ENCODE measurements at places on chromosomes 7 and 10. TPM values are rescaled to one million over a fixed set of nuclear protein-coding genes. Genes with fewer than 3 reads are reported as not detected.

Gene PPP1R9A
- total RNA-seq: 37.6 TPM

- H3K36me3 ChIP-seq: no peaks in the 10 kb centered on the region
- H3K4me1 ChIP-seq: peaks cover 89% of the 10 kb centered on the region
- peak; percentile 38 for DNase-seq
- no peaks in the 10 kb centered on the region for H3K27me3 ChIP-seq
These were observed 23.1 kb upstream of the DDIT4 start for GRCh38 chr10:72250666-72251065.

DNA sequence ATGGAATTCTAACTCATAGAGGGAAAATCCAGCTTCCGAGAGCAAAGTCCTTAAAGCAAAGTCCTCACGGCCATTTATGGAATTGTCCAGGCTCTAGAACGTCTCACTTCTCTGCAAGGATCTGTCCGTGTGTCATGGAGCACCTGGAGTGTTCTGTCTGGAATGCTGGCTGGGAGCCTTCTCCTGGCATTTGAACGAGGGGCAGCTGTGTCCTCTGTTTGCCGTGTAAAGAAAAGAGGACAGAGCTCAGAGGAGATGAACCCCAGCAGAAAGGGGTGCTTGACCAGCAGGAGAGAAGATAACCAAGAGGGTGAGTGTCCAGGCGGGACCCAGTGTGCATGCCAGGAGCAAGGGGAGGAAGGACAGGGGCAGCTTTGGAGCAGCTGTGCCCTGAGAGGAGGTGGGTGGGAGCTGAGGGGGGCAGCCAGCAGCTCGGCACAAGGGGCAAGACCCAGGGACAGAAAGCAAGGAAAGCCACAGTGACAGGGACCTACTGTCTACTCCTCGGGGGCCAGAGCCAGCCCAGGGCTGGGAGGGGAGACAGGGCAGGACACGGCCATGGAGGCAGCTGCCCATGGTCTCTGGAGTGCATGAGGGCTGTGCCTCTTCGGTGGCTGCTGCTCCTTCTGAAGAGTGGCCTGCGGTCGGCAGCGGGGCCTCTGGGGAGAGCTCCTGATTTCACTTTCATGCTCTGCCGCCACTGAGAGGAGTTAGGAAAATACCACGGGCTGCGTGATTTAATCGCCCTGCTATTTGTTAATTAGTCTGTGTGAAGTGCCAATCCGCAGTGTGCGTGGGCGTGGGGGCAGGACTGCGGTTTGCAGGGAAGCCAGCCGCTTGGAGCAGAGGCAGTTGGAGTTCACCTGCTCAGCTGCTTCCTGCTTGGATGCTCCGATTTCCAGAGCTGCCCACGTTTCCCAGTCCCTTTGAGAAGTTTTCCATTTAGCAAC is 149.3 kb upstream of the SHH start:
- H3K4me3 ChIP-seq: no peak overlapping the region
- H3K27me3 ChIP-seq: no peaks in the 10 kb centered on the region
- no peaks in the 10 kb centered on the region for H3K36me3 ChIP-seq
- DNase-seq: no peak

Gene SLC26A5
- total RNA-seq: 0.20 TPM

Gene CHAT
- total RNA-seq: not detected

- H3K27ac ChIP-seq: no peak overlapping the region
- H3K36me3 ChIP-seq: no peaks in the 10 kb centered on the region
- no peaks in the 10 kb centered on the region for H3K27me3 ChIP-seq
- no peaks in the 10 kb centered on the region for H3K4me1 ChIP-seq
- no peak overlapping the region for H3K4me3 ChIP-seq
These were observed 21.4 kb upstream of the ATOH7 start for GRCh38 chr10:68253346-68253745.

Gene ANKRD22
- total RNA-seq: not detected

- no peaks in the 10 kb centered on the region for H3K27me3 ChIP-seq
- H3K27ac ChIP-seq: no peak overlapping the region
- H3K4me1 ChIP-seq: no peaks in the 10 kb centered on the region
- no peaks in the 10 kb centered on the region for H3K36me3 ChIP-seq
These were observed 9.8 kb downstream of the TBXAS1 start for GRCh38 chr7:139838876-139839275.

DNA sequence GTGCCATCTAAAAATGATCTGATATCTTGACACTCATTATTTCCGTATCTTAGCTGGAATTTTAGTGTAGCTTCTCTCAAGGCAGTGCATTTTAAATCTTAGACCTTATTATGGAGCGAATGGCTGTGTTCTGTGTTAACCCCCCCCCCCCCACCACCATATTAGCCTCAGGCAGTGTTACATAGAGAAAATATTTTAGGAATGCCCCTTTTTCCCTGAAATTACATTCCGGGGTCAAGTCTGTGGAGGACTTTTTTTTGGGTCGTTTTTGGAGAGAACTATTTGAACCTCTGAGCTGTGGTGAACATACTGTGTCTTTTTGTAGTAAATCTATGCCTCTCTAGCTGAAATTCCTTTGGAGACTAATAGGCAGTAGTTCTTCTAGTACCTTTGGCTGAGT is 3.1 kb downstream of the CCDC126 start:
- H3K4me1 ChIP-seq: no peaks in the 10 kb centered on the region
- no peak overlapping the region for H3K27ac ChIP-seq
- H3K36me3 ChIP-seq: no peaks in the 10 kb centered on the region
- no peak for DNase-seq
- H3K4me3 ChIP-seq: no peak overlapping the region

DNA sequence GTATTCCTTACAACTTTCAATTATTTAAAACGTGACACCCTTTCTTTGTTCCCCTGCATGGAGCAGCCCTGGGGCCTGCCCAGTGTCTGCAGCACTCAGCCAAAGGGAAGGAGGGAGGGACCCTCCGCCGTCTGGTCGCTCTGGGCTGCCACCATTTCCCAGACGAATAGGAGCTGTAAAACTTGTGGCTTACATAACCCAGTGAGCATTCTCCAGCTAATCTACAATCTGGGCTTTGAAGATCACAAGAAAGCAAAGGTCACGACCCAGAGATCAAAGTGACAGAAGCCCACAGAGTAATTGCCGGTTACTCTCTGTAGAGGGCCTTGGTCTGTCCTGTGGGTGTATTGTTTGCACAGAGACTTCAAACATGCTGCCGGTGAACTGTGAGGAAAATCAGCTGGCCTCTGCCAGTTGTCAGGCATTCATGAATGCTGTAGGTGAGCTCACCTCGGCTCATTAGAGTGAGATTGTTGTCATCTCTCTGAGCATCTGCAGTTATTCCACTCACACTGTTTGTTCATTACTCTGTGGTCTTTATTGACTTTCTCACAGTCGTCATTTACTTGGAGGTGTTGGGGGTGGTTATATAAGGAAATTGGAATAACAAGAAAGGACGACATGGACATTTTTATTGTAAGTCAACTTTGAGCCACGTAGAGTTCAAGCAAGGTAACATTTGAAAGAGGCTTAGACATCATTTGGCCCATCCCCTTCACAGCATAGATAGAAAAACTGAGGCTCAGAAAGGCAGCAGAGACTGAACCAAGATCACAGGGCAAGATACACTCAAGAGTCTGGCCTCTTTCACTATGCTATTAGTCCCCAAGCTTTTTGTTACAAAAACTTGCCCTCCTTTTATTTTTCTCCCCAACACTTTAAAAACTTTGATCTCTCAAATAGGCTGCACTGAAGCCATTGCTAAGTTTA is 619.8 kb downstream of the LRMDA start:
- no peak for DNase-seq
- H3K27ac ChIP-seq: peak overlapping the region; percentile 79
- H3K27me3 ChIP-seq: no peaks in the 10 kb centered on the region
- no peaks in the 10 kb centered on the region for H3K36me3 ChIP-seq
- H3K4me3 ChIP-seq: no peak overlapping the region

DNA sequence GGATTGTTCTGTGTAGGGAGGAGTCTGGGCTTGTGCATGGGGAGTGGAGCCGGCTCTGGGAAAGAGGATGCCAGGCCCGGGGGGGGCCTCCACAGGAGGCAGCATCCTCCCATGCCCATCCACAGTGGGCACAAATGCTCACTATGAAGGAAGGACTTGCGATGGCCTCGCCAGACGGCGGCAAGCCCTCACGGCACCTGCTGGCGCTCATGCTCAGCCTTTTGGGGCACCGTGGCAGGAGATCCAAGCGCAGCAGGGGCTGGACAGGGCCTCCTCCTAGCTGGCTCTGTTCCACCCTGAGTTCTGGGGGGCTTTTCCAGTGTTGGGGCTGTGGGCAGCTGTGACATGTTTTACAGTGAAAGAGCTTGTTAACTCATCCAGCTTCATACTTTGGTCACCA is 15.2 kb downstream of the MDH2 start:
- H3K36me3 ChIP-seq: peaks cover 100% of the 10 kb centered on the region
- no peak overlapping the region for H3K4me3 ChIP-seq
- H3K27ac ChIP-seq: no peak overlapping the region

DNA sequence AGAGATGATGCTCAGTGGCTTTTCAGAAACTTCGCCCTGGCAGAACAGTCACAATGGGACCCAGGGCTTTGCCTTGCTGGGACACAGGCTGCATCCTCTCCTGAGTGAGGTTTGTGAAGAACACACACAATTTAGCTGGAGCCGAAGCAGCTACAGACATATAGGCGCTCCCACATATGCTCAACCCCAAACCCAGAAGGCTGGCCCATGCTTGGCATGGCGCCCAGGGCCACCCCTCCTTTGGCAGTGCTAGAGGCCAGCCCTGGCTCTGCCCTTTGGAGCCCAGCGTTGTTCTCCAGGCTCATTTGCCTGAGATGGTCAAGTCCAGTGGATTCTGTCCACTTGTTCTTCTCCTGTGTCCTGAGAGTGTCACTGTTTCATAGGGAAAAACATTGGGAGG is 94.4 kb downstream of the WDFY4 start:
- H3K27me3 ChIP-seq: no peaks in the 10 kb centered on the region
- DNase-seq: no peak
- H3K4me3 ChIP-seq: no peak overlapping the region
- peaks cover 3% of the 10 kb centered on the region for H3K4me1 ChIP-seq
- H3K27ac ChIP-seq: no peak overlapping the region
- H3K36me3 ChIP-seq: no peaks in the 10 kb centered on the region

DNA sequence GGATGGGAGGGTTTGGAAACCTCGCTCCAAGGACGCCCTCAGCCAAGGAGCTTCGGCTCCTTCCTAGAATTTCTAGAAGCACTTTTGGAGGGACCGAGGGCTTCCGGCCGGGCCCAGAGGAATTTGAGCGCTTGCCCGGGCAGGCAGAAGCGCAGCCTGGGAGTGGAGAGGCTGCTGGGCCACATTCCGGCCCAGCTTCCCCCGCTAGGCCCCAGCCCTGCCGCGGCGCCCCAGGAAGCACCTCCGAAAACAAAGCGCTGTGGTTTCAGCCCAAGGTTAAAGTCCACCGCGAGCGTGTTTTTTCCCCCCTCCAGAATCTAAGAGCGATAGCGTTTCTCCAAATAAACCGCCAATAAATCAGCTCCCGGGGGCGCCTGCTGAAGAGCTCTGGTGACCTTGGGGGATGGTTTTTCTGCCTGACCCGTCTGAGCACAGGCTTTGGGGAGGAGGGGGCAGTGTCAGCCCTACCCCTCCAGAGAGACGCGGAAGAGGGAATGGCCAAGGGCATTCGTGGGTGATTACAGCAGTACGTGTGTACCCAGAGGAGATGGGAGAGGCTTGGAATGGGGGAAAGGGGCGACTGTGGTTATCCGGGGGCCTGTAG is 5.7 kb upstream of the TNRC18 start:
- no peaks in the 10 kb centered on the region for H3K27me3 ChIP-seq
- H3K27ac ChIP-seq: peak overlapping the region; percentile 91
- H3K36me3 ChIP-seq: peaks cover 13% of the 10 kb centered on the region
- no peak for DNase-seq
- no peaks in the 10 kb centered on the region for H3K4me1 ChIP-seq

Gene PLAC9
- total RNA-seq: 63.3 TPM

Gene NUTM2A
- 2.3 TPM for total RNA-seq

Gene FOXI2
- not detected for total RNA-seq

Gene PRKCQ
- 0.21 TPM for total RNA-seq

- H3K27me3 ChIP-seq: no peaks in the 10 kb centered on the region
- no peak for DNase-seq
- H3K4me1 ChIP-seq: peaks cover 55% of the 10 kb centered on the region
These were observed 1.4 kb downstream of the ANKMY2 start for GRCh38 chr7:16644157-16644556.

GRCh38 chr10:132154931-132155330 is 31.8 kb upstream of the DPYSL4 start:
- H3K27me3 ChIP-seq: no peaks in the 10 kb centered on the region
- no peak overlapping the region for H3K27ac ChIP-seq
- H3K4me1 ChIP-seq: no peaks in the 10 kb centered on the region
- H3K4me3 ChIP-seq: no peak overlapping the region
- DNase-seq: no peak
- no peaks in the 10 kb centered on the region for H3K36me3 ChIP-seq

Gene RALA
- 38.2 TPM for total RNA-seq

DNA sequence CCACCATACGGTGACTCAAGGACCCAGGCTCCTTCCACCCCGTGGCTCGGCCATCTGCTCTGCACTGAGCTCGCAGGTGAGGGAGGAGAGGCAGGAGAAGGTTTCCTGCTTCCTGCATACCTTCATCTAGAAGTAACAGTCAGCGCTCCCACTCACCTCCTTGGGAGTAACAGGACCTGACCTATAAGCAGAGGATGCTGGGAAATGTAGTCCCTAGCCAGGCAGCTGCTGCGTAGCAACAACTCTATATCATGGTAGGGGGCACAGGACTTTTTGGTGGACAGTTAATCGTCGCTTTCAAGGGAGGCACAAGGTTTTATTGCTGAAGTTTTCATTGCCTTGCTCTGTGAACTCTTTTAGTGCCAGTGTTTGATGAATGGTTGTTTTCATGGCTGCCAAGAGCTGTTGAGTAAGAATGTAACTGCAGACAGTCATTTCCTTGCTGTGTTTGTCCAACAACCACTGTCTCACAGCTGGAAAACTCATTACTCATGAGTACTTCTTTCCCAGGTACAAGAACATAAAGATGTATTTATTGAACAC is 10.2 kb upstream of the ZFYVE27 start:
- H3K36me3 ChIP-seq: no peaks in the 10 kb centered on the region
- no peaks in the 10 kb centered on the region for H3K4me1 ChIP-seq
- peak overlapping the region; percentile 31 for H3K27ac ChIP-seq
- H3K27me3 ChIP-seq: no peaks in the 10 kb centered on the region
- H3K4me3 ChIP-seq: no peak overlapping the region
- DNase-seq: no peak

DNA sequence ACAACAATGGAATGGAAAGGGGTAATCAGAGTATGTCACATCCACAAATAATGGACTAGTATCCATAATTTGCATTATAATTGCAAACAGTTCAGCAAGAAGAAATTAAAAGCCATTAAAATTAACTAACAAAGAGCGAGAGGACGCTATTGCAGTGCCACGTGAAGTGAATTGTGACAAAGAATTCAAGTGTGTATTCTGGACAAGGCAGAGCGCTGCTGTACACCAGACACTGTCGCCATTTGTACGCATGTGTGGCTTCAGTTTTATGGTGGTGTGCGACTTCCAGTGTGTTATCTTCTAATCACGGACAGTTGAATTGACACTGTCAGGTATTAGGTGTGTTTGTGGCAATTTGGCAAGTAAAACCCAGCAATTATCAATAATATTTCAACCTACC is 11.3 kb downstream of the CYP3A5 start:
- no peaks in the 10 kb centered on the region for H3K27me3 ChIP-seq
- no peak for DNase-seq
- no peaks in the 10 kb centered on the region for H3K36me3 ChIP-seq

- H3K27me3 ChIP-seq: no peaks in the 10 kb centered on the region
- no peak for DNase-seq
- H3K27ac ChIP-seq: no peak overlapping the region
- no peaks in the 10 kb centered on the region for H3K36me3 ChIP-seq
These were observed 23.4 kb downstream of the TAS2R16 start for GRCh38 chr7:122972056-122972455.

- no peak for DNase-seq
- no peak overlapping the region for H3K4me3 ChIP-seq
- H3K4me1 ChIP-seq: no peaks in the 10 kb centered on the region
- H3K27ac ChIP-seq: peak overlapping the region; percentile 45
These were observed 75.4 kb downstream of the MPLKIP start for GRCh38 chr7:40059057-40059456.
